Heart right ventricle (tissue), 16 donors: ENCODE measurements at places on chromosomes 7 and 10. TPM values are rescaled to one million over a fixed set of nuclear protein-coding genes. Genes with fewer than 3 reads are reported as not detected.
A peak's percentile ranks its signal among the peaks of the same experiment; 100 is the strongest.

DNA sequence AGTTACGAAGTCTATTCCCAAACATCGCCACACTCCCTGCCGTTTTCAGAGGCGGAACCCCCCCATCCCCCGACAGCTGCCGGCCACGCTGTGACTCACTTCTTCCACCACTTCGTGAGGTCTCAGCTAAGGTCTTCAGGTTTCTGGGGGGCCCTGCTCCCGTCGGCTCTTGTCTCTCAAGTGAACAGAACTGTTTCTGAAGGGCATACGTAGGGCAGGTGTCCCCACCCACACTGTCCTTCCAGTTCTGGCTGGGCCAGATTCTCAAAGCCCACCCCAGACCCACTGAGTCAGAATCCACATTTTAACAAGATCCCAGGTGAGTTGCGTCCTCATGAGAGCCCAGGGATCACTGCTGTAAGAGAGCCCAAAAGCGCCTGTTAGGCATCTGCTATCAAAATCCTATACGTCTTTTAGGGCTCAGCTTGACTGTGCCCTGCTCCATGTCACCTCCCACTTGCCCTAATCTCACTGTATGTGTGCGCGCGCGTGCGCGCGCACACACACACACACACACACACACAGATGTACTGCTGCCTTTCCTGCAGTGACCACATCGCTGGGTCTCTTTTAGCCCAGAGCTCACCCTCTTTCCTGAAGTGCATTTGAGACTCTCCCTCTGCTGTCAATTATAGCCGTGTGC is 78.8 kb downstream of the PROSER2 start:
- no peak for DNase-seq

RBP4 gene
- 30.0 TPM for polyA plus RNA-seq

- DNase-seq: no peak
Observed at GRCh38 chr10:78901694-78902093, 167.1 kb upstream of the ZMIZ1 start.

GRCh38 chr7:19610194-19610943 is 98.5 kb downstream of the POLR1F start:
- DNase-seq: no peak

SLC16A12 gene
- polyA plus RNA-seq: 2.3 TPM

DNA sequence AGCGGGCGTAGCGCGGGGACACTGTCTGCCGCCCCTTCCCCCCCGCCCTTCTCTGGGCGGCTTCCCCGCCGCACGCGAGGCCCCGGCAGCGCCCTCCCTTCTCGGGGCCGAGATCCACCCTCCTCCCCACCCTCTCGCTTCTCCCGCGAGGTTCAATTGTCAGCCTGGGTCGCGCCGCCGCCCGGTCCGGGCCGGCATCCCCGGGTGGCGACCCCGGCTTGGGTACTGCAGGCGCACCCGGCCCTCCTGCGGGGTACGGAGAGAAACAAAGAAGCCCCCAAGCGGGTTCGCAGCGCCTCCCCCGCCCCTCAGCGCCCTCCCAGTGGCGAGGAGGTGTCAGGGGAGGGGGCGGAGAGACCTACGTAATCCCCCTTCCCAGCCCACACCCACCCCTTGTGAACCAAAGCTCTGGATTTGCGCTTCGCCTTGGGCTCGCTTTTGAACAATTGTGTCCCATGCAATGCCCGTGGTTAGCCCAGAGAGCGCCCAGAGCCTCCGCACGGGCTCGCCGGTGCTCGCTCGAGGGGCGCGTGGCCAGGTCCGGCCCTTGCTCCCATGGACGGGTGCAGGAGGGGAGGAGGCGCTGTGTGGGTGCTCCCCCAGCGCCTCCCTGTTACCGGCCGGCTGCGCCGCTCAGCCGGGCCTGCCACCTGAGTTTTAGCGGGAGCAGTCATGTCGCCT is 634 bp downstream of the HECW1 start:
- peak; percentile 20 for DNase-seq

- DNase-seq: no peak
Observed at GRCh38 chr7:36188906-36189305, 35.9 kb downstream of the EEPD1 start.

DNA sequence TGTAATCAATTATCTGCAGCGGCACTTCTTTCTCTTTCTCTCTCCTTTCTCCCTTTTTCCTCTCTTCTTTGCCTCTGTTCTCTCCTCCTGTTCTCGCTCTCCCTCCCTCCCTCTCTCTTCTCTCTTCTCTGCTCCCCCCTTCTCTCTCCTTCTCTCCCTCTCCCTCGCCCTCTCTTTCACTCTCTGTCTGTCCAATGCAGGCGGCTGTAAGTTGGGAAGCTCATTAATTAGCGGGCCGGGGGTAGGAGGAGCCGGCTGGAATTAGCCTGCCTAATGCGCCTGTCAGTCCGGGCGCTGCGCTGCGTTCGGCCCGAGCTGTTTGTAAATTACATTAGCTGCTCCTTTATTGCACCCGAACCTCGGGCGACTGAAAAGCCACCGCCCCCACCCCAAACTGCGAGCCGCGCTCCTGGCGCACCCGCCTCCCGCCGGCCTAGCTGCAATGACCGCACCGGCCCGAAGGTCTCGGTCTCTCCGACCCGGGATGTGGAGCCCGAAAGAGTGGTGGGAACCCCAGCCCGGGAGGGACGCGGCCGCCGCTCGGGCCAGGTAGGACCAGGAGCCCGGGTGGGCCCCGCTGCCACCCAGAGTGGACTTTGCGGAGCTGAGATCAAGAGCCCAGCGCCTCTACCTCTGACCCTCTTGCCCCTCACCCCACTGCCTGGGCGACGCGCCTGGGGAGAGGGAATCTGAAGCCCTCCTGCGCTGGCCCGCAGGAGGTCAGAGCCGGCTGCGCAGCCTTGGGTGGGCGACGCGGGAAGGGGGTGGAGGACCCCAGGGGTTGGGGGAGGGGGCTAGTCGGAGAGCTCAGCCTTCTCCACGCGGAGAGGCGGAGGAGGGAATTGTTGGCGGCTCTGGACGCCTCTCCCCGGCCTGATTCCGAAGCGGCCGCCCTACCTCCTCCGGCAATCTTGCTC is at the start of gene LBX1:
Gene LBX1 (minus strand): TSS at position 198 of the 917 bp plus-strand sequence. CDS start 648 bp downstream, outside the sequence.
- DNase-seq: no peak

DNA sequence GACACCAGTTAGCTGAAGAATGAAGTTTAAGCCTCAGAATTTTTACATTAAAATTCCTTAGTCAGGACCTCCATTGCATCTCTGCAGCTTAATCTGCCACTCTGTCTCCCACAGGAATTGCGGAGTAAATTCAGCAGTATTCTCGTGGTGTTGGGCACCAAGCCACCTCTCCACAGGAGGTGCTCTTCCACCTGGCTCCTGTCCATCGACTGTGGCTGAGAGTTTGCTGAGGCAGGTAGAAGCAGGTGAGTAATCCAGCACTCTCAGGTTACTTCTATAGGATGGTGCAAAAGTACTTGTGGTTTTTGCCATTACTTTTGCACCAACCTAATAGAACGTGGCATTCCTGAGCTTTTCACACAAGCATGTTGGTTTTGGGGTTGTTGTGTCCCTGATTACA is 134.1 kb downstream of the GFRA1 start:
- DNase-seq: no peak
